ENCODE measurements at places on chromosomes 11 and 22.

GRCh38 chr11:46469926-46470325, 78.3 kb upstream of the CHRM4 start:
- DNase-seq, result no peak

GRCh38 chr11:18567081-18567480, 21.5 kb downstream of the UEVLD start:
- no peak for DNase-seq

DNA sequence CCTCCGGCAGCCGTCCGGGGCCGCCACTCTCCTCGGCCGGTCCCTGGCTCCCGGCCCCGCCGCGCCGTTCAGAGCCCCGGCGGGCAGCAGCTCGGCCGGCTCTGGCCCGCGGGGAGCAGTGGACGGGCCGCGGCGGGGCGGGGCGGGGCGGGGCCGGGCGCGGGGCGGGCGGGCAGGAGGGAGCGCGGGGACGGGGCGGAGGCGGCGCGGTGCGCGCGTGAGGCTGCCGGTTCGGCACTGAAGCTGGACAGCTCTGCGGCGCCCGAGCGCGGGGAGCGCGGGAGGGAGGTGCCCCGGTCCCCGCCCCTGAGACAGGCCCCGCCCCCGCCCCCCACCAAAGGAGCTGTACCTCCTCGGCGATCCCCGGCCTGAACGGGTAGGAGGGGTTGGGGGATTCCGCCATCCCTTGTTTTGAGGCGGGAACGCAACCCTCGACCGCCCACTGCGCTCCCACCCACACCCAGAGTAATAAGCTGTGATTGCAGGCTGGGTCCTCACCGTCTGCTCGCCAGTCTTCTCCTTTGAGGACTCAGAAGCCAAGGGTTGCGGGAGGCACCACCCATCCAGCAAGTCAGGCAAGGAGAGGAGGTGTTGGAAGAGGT, at the start of gene DRD2:
DRD2 (minus strand) TSS at position 239 of the 602 bp plus-strand sequence. CDS start 50,747 bp downstream, outside the sequence.
- no peak for DNase-seq

DNA sequence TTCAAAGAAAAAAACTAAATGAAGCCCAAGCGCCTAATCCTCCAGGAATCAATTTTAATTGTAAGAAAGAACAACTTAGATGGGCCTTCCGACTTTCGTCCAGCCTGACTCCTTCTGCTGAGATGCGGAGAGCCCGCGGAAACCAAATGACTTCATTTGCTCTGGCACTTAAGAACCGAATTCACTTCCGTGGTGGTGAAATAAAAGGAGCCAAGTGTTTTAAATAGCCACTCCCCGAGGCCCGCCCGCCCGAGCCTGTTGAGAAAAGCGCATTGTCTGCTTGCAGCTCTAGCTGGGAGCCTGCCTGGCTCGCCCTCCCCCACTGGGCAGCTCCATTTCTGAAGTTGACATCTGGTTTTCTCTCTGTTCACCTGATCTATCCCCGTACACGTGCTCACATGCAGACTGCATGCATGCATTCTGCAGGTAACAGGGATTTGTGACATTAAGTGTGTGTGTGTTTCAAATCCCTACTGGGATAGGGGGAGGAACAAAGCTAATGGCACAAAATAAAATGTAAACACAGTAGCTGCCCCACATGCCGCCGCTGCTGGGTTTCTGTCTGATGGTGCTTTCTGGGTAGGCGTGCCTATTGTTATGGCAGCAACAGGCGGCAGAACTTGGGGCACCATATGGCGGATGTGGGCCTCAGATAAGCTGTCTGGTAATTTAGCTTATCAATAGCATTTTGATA, 6.2 kb downstream of the TEAD1 start:
- DNase-seq, result no peak

DNA sequence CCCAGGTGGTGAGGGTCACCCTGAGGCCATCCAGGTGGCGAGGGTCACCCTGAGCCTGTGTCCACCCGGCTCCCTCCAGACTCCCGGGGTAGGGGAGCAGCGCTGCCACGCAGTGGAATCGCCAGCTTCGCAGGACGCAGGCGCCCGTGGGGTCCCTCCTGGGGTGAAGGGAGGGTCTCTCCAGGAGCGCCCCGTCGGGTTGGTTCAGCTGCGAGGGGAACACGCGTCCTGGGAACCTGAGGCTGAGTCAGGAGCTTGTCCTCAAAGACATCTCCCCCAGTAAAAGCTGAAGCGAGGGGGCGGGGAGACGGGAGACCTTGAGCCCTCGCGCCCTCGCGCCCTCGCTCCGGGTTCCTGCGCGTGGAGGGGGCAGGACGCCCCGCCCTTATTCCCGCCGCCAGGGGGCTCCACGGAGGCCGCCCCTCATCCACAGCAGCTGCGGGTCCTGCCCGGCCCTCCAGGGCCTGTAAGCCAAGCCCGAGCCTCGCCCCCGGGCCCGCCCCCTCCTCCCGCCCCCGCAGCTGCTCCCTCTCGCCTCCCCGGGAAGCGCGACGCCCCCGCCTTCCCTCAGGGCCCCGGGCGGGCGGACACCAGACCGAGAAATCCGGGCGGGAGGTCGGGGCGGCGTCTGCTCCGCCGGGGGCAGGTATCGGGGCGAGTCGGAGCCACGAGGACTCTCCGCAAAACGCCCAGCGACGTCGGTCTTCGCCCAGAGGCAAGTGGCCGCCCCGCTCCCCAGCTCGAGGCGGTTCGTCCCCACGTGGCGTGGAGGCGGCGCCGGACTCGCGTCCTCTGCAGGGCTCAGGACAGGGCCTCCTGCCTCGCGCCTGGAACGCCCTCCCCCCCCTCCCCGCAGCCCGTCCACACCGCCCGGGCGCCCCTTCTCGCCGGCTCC, 22.8 kb downstream of the PIM3 start:
- DNase-seq, result no peak

- no peak for DNase-seq
Measured at GRCh38 chr11:72309074-72309598, 65.2 kb upstream of the PHOX2A start.

GRCh38 chr11:1073261-1073724, 1.4 kb upstream of the MUC2 start:
- DNase-seq, result peak; percentile 30

DNA sequence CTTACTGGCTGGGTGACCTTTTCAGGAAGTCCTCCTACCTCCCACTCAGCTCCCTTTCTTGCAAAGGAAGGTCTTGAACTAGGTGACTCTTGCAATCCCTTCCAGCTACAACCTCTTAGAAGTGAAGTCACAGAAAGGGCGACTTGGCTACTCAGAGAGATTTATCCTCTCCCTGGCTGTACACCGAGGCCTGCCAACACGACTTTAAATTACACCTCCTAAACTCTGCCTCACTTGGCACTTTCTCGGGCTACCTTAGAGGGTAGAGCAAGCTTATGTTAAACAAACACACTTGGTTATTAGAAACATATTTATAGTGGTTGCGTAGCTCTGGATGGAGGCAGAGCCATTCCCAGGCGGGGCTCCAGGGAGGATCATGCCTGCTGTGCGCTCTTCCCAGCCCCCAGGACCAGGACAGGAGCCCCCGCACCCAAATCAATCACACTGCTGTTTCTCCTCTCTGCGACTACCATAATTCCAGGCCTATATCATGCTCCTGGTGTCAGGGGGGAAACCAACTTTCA, 358.4 kb downstream of the BUD13 start:
- DNase-seq, result no peak

- no peak for DNase-seq
Measured at GRCh38 chr22:50739279-50739691, 1.3 kb downstream of the ACR start.

GRCh38 chr11:113202431-113202830, 112.0 kb upstream of the TTC12 start:
- no peak for DNase-seq

GRCh38 chr11:69193629-69194028, 37.9 kb downstream of the SMIM38 start:
- no peak for DNase-seq

- no peak for DNase-seq
Measured at GRCh38 chr11:122304973-122305372, 189.0 kb upstream of the BLID start.

- no peak for DNase-seq
Measured at GRCh38 chr22:45649809-45650208, 21.8 kb upstream of the ATXN10 start.

GRCh38 chr11:78282821-78283220, 94.1 kb downstream of the USP35 start:
- DNase-seq, result no peak

DNA sequence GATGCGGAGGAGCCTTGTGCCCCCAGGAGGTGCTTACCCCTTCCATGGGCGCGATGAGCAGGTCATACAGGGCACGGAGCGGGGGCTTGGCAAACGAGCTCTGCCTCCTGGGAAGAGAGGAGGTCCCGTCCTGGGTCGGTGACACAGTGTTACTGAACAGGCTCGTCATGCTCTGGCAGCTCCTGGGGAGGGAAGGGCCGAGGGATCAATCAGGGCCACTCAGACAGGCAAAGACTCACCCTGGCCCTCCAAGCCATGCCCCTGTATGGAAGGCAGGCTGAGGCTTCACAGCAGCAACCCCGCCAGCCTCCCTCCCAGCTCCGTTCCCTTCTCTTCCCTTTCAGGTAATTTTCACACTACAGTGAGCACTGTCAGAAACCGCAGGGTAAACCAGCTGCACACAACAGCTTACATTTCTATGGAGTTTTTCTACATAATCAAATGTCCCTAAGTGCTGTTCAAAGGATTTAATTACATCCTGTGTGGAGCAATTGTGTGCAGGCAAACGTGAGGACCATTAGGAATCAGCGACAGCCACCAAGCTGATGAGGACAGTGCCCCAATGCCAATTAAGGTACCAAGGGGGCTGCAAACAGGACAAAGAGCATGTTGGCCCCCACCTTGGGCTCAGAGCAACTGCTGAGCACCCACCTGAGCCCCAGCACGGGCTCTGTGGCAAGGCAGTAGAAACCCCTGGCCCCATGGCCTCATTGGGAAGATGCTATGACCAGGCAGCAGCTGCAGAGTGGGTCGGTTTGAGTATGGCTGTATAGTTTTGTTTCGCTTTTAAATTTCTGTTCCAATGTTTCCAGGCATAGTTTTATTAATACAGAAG, 95.4 kb upstream of the PITPNB start:
- DNase-seq, result no peak

DNA sequence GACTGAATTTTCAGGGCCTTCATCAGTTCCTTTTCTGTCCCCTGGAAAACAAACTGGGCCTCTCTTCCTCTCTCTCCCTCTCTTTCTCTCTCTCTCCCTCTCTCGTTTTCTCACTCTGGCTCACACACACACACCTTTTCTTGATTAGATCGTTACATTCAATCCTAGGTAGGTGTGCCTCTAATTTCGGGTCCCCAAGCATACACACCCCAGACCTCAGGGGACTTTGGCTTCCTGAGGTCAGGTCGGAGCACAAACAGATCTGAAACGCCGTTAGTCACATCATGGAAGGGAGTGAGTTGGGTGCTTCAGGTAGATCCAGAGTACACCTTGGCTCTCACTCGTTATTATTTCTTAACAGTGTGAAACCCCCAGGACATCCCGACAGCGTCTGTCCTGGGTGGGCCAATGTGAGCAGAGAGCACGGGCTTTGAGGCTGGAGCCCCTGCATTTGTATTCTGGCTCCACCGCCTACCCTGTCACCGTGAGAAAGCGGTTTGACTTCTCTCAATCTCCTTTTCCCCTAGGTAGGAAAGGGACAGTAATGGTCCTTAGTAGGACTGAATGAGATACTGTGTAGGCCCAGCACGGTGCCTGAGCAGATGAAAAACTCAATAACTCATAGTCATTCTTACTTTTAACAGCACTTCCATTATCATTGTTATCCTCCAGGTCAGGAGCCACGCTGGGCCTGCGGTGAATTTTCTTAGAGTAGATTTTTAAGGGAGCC, 37.3 kb upstream of the POU2AF1 start:
- no peak for DNase-seq

DNA sequence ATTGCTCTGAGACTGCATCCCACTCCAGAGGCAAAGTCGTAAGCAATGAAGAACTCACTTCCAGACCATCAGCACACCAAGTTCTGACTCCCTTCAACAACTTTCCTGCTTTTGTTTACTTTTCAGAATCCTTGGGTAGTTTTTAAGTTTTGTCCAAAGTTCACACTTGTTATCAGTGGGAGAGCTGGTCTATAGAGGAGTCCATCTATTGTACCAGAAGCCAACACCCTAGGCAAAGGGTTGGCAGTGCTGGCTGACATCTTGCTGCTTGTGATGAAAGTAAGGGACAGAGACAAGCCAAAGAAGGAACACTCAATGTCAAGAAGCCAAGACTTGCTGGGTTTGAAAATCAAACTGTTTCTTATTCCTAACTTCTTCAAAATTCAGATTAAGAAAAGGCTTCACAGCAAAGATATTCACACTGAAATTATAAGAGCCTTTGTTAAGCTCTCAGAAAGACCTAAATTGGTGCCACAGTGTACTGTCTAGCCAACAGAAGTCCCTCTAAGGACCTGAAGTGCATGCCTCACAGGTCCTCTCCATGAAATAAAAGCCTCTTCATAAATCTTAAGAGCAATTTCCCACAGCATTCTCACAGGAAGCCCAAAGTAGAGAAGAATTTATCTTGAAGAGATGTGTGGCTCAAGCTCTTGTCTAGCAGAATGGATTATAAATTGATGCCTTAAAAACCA, 21.5 kb upstream of the LINC01488 start:
- no peak for DNase-seq

DNA sequence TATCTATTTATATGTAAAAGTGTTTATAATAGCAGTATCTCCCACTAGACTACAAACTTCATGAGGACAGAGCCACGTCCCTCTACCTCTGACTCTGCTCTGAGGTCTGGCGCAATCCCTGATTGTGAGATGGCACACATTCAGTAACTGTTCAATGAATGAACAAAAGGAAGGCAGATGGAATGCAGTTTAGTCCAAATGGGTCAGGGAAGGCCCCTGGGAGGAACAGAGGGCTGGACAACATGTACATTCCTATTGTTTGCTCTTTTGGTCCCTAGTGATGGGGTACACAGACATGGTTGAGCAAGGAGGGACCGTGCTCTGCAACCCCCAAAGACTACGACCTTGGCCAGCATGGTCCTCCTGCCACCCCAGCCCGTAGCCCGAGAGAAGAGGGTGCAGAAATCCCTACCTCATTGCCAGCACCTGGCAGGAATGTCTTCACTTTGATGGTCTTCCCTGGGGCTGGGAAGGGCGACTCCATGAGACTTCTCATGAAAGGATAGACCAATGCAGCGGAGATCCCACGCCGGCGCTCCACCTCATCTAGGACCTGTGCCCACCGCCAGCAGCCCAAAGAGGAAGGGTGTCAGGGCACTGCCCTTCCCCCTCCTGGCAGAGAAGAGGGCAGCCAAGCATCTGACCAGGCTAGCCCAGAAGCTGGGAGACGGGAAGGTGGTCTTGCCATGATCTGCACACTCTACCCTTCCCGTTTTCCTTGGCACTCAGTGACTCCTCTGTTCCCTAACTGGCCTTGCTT, 24.3 kb downstream of the RPL27A start:
- no peak for DNase-seq

DNA sequence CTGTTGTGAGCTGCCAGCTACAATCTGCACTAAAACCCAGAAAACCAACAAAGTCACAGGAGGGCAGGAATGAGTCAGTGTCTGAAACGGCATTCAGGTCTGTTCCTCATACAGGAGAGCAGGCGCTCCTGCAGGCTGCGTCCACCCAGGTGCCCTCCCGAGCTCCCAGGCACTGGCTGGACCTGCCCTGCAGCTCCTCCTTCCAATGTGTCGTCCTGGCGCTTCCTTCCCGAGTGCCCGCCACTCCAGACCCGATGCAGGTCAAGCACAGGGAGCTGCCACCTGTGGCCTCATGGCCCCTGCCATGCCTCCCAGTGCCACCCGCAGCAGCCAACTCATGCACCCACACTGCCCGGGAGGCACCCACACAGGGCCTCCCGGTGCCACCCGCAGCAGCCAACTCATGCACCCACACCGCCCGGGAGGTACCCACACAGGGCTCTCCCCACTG, 12.0 kb downstream of the BRD1 start:
- DNase-seq, result peak; percentile 8
